Fibroblast of upper back skin (primary cell): ENCODE measurements at places on chromosomes 7 and 10.

DNA sequence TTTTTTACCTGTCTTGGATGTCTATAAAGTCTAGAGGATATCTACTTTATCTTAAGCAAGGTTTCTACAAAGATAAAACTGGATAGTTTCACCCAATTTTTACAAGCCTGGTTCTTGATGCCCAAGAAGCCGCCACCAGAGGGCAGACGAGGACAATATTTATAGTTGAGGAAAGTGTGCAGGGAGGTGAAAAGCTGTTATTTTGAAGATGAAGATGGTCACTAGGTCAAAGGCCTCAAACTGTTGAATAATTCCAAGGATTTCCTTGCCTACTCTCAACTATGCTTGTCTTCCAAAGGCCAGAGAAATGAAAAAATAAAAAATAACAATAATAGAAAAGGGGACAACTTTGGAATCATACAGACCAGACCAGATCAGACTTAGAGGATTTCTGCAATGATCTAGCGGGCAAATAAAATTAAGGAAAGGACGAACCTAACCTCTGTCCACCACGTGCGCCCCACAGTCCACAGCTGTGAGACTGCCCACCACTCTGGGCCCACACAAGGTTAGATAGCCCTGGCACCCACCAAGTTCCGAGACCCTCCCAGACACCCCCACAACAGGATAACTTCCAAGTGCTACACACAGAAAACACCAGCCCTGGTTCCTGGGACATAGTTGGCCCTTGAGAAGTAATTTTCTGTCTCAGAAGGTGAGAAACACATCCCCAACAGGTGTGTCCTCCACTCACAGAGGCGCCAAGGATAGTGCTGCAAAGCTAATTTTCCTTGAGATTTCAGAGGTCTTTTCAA lies 2.8 kb downstream of the PKD1L1 start:
- peak; percentile 65 for DNase-seq

DNA sequence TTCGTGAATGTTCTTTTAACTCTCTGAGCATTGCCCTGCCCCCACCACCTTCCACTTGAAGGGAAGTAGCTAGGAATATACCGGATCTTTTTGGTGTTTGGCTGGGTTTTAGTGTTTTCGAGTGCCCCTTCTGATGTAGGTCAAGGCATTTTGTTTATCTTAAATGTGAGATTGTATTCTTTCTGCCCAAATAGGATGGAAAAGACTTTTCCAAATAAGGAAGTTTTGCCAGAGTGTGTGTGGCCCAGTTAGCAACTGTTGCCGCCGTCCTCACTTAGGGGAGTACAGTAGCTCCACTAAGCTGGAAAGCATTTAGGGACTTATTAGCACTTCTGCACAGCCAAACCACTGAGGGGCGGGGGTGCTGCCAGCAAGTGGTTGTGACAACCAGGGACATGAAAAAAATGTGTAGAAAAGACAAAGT lies 29.8 kb upstream of the VCL start:
- DNase-seq = peak; percentile 38

DNA sequence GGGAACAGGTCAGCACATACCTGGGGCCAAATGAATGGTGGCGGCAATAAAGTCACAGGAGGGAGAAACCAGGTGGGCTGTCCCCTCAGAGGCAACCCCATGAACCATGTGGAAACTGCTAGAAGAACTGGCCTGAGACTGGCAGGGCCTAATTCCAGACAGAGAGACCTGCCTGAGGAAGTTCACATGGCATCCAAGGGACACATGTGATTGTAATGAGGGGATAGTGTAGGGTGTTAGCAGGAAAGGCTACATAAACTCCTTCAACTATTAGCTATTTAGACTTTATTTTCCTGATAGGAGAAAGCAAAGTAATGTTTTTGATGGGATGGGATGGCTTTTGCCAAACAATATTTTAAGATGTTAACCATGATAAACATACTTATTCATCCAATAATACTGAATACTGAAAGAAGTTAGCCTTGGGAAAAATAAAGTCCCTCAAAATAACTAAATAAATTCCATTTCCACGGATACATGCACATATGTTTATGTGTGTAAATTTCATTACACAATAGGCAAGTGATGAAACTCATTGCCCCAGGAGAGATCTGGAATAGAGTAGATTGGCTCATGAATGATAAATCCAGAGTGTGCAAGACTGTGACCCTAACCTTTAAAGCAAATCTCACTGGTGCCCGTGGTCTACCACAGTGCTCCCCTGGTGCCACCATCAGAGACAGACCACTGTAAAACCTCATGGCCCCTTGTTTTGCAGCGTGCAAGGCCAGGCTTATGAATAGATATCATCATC lies 137.0 kb downstream of the NRF1 start:
- DNase-seq = no peak

GRCh38 chr10:35195361-35196306 lies 69.0 kb downstream of the CREM start:
- DNase-seq = peak; percentile 96

GRCh38 chr7:44769776-44770294 lies 21.2 kb downstream of the ZMIZ2 start:
- peak; percentile 71 for DNase-seq

- DNase-seq = no peak
These were observed 61.3 kb downstream of the RAPGEF5 start for GRCh38 chr7:22295402-22296264.

DNA sequence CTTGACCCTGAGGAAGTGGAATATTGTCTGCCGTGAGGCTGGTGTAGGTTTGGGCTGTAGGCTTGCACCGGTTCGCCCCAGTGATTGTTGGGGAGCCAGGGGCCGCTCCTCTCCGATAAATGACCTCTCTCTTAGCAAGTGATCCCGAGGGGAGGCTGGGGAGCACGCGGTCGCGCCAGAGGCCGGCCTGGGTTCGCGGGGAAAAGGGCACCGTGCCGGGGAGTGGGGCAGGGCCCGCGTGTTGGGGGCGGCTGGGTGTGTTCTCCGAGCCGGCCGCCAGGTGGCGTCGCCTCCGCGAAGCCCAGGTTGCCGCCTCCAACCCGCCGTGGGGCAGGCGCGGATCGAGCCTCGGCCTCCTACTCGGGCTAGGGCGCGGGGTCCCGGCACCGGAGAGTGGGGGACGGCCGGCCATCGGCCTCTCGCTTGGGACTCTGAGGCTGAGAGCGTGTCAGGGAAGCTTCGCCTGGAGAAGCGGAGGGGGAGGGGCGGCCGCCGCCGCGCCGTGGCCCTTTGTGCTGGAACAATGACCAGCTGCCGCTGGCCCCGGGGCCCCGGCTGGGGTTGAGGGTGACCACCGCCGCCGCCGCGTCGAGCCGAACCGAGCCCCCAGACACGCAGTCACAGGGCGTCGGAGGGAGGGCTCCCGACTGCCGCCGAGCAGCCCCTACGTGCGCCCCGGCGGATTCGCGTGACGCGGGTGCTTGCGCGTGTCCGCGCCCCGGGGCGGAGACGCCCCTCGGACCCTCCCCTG lies 442 bp upstream of the LZTS2 start:
- DNase-seq = peak; percentile 77

DNA sequence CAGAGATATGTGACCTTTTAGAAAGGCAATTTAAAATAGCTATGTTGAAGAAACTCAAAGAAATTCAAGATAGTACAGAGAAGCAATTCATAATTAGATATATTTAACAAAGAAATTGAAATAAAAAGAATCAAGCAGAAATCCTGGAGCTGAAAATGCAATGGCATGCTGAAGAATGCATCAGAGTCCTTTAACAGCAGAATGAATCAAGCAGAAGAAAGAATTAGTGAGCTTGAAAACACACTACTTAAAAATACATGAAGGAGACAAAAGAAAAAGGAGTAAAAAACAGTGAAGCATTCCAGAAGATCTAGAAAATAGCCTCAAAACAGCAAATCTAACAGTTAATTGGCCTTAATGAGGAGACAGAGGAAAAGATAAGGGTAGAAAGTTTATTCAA lies 20.0 kb downstream of the ZPBP start:
- DNase-seq = no peak

DNA sequence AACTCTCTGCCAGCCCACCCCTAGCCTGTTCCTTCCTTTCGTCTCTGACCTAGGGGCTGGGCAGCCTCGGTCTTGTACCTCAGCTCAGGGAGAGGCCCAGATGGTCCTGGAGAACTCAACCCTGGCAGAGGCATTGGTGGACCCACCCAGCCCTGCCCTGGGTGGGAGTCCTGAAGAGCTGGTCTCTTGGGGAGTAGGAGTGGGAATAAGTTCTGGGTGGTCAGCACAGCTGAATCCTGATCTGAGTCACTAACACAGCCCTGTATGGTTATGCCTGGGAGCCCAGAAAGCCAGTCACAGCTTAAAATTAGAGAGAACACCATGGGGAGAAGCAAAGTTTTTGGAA lies 84.0 kb downstream of the SORBS1 start:
- no peak for DNase-seq

DNA sequence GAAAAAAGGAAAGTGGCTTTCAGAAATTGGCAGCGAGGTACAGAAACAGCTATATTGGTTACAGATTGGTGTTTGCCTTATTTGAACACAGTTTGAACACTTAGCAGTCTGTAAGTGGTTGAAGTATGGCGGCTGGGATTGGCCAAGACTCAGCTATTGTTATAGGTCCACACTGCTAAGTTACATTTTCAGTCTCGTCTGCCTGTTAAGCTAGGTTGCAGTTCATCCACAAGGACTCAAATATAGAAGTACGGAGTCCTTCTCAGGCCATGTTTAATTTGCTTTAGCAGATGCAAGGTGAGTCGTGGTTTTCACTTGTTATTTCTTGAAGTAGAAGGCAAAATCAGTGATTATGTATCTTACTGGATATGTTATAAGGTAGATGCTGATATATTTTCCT lies 73.1 kb downstream of the STK31 start:
- no peak for DNase-seq

- DNase-seq = no peak
These were observed 112.3 kb upstream of the FAM133B start for GRCh38 chr7:92702535-92702934.

GRCh38 chr7:155213955-155214740 lies 83.5 kb upstream of the INSIG1 start:
- no peak for DNase-seq

DNA sequence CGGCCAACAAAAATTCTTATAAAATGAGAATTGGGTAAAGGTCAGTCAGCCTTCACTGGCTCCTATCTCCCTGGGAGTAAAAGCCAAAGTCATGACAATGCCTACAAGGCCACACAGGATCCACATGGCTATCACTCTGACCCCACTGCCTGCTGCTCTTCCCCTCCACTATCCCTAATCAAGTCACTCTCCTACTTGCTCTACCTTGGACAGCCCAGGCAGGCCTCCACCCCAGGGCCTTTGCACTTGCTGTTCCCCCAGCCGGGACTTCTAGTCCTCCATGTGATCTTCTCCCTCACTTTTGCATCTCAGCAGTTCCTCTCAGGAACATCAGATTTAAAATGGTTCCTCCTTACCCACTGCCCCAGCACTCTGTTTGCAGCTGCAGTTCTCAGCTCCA lies 50.6 kb downstream of the PRR15 start:
- DNase-seq = no peak

GRCh38 chr10:103564776-103565520 lies 71.4 kb downstream of the NEURL1 start:
- no peak for DNase-seq

GRCh38 chr7:97024209-97025129 lies at the start of gene DLX5:
DLX5 (minus strand) TSS chr7:97024831; CDS start chr7:97024623, 208 bp downstream.
- DNase-seq = peak; percentile 14

- no peak for DNase-seq
These were observed 18.1 kb downstream of the CALN1 start for GRCh38 chr7:72394016-72394415.

DNA sequence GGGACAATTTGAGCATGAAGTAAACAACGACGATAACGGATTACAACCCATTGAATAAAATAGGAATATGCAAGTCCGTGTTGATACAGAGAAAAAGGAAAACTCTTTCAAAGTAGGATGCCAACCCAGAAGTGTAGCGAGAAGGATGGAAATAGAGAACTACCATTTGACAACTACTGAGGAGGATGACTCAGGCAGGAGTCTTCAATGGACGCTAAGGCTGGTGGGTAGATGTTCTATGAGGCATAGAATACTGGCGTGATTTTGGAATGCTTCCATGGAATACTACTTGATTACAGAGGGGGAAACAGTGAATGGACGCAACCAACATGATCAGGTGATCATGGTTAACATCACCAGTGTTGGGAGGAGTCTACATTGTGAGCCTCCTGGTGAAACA lies 828 bp upstream of the CFAP70 start:
- DNase-seq = no peak

DNA sequence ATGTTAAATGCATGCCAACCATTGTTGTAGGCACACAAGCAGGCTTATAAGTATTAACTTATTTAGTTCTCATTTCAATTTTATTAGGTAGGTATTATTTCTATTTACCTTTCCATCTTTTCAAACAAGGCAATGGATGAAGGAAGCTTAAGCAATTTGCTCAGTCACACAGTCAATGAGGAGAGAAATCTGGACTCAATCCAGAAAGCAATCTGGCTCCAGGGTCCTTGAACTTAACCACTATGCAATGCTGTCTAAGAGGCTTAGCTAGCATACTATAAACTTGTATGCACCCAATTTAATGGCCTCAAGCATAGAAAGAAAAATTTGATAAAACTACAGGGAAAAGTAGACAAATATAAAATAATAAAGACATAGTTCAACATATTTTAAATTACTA lies 88.6 kb downstream of the VWDE start:
- DNase-seq = peak; percentile 3

GRCh38 chr10:2895594-2896196 lies 171.7 kb upstream of the PFKP start:
- no peak for DNase-seq

GRCh38 chr7:144991041-144991440 lies 155.2 kb upstream of the TPK1 start:
- DNase-seq = no peak
